ENCODE measurements at places on chromosomes 11 and 22. TPM values are rescaled to one million over a fixed set of nuclear protein-coding genes. Genes with fewer than 3 reads are reported as not detected.

Gene DSCAML1
- total RNA-seq, result 0.90 TPM

Gene DNAJB7
- total RNA-seq, result not detected

Gene MMP8
- total RNA-seq, result not detected

Gene KIRREL3
- 0.76 TPM for total RNA-seq

Gene SF3A1
- total RNA-seq, result 272 TPM

Gene CRACR2B
- total RNA-seq, result 55.9 TPM

Gene MS4A6A
- 0.16 TPM for total RNA-seq

Gene NCF4
- not detected for total RNA-seq

Gene RBMXL2
- not detected for total RNA-seq

Gene CARS1
- 92.0 TPM for total RNA-seq

Gene GAL3ST3
- 21.3 TPM for total RNA-seq

Gene FOLH1
- not detected for total RNA-seq

Gene OR52D1
- not detected for total RNA-seq

Gene MIOX
- 0.41 TPM for total RNA-seq

Gene HBD
- total RNA-seq, result not detected

Gene AIFM3
- 2.6 TPM for total RNA-seq

Gene MB
- total RNA-seq, result 0.50 TPM

Gene SAAL1
- total RNA-seq, result 39.8 TPM

Gene IFITM1
- 544 TPM for total RNA-seq

Gene MOGAT2
- total RNA-seq, result 0.11 TPM
